ENCODE measurements at places on chromosomes 1 and 21. TPM values are rescaled to one million over a fixed set of nuclear protein-coding genes. Genes with fewer than 3 reads are reported as not detected.

GRCh38 chr1:28807046-28807445 is 4.9 kb upstream of the OPRD1 start:
- no peak for DNase-seq

GRCh38 chr1:199452627-199453026 is 574.9 kb upstream of the NR5A2 start:
- DNase-seq, result no peak

DNA sequence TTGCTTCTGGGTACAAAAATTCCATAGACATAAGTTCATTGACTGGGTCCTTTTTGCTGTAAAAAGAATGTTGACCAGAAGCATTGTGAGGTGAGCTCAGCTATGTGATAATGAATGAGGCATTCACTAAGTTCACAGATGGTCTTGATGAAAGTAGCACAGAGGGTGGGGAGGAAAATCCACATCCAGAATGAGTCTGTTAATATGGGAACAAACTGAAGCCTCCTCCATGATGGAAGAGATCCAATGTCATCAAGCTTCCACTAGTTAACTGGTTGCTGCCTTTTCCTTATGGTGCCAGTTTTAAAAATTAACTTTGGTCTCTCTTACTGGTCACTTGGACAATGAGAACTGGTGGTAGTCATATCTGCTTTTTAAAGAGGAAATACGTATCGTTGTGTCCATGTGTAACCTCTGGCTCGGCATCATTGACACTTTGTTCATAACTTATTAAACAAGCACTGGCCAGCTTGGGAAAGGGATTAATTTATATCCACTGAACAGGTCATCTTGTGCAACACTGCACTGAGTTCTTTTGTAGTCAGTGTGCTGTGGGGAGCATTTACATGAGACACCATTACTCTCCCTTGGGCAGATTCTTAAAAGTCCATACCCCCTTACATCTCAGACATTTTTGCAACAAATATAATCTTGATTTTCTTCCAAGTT is 88.6 kb downstream of the ADAMTS1 start:
- no peak for DNase-seq

GRCh38 chr1:50333595-50333974 is 89.7 kb downstream of the DMRTA2 start:
- DNase-seq, result peak; percentile 58

- no peak for DNase-seq
Measured at GRCh38 chr1:3881193-3881480, 18.9 kb downstream of the C1orf174 start.

- DNase-seq, result no peak
Measured at GRCh38 chr1:159960721-159961381, 6.8 kb upstream of the SLAMF9 start.

DNA sequence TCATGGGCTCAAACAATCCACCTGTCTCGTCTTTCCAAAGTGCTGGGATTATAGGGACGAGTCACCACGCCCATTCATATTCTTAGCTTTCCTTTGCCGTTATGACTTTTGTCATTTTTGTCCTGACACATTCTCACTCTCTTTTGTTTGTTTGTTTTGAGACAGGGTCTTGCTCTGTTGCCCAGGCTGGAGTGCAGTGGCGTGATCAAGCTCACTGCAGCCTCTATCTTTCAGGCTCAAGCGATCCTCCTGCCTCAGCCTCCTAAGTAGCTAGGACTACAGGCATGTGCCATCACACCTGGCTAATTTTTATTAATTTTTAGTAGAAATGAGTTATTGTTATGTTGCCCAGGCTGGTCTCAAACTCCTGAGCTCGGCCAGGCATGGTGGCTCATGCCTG is 11.8 kb upstream of the MED18 start:
- no peak for DNase-seq

- DNase-seq, result no peak
Measured at GRCh38 chr1:177246710-177247580, 76.2 kb downstream of the BRINP2 start.

DNA sequence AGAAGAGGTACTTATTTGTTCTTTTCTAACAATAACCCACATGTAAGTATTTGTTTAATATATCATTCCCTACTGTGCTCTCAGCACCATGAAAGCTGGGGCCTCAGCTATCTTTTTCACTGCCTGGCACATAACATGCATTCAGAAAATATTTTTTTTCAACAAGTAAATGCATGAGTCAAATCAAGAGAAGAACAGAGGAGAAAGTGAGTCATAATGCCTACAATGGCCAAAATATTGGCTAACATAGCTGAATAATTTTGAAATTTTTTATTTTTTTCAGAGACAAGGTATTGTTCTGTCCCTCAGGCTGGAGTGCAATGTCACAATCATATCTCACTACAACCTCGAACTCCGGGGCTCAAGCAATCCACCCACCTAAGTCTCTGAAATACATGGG is 252.2 kb upstream of the ADAMTS5 start:
- DNase-seq, result no peak

GRCh38 chr1:245085508-245086095 is 69.2 kb upstream of the KIF26B start:
- DNase-seq, result no peak

DNA sequence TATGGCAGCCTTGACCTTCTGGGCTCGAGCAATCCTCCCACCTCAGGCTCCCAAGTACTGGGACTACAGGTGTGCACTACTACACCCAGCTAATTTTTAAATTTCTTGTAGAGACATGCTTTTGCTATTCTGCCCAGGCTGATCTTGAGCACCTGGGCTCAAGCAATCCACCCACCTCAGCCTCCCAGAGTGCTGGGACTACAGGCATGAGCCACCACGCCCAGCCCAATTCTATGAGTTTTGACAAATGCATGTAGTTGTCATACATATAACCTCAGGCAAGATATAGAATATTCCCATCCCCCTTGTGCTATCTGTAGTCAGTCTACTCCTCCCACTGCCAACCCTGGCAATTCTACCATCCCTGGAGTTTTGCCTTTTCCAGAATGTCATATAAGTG is 38.7 kb upstream of the TTC22 start:
- DNase-seq, result no peak

DNA sequence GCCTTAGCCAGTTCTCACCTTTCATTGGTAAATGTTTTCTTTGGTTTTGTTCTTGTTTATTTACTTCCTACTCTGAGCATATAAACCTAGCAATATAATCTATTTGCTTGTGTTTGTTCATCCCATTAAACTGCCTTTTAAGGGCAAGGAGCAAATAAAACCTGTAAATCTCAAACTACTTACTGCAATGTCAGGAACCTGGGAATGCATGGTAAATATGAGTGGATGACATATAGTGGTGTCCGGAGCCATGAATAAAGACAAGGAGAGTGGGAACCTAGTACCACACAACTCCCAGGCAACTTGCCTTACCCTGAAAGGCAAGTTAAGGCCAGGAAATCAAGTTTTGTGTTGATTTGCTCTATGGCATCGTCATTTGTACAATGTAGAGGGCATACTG is 1133.7 kb upstream of the NCAM2 start:
- DNase-seq, result no peak

GRCh38 chr1:248793592-248793991 is 32.1 kb downstream of the SH3BP5L start:
- no peak for DNase-seq

LRRC8B gene
- total RNA-seq, result 20.4 TPM

LYPD8 gene
- not detected for total RNA-seq

PROK1 gene
- not detected for total RNA-seq

HSD3B2 gene
- total RNA-seq, result not detected

CADM3 gene
- not detected for total RNA-seq

FAM177B gene
- not detected for total RNA-seq
